ENCODE measurements at places on chromosomes 13 and 19.

- no peak for DNase-seq
These were observed 62.8 kb upstream of the DIAPH3 start for GRCh38 chr13:60226507-60226906.

- no peak for DNase-seq
These were observed 24.9 kb upstream of the DPP9 start for GRCh38 chr19:4748589-4748988.

DNA sequence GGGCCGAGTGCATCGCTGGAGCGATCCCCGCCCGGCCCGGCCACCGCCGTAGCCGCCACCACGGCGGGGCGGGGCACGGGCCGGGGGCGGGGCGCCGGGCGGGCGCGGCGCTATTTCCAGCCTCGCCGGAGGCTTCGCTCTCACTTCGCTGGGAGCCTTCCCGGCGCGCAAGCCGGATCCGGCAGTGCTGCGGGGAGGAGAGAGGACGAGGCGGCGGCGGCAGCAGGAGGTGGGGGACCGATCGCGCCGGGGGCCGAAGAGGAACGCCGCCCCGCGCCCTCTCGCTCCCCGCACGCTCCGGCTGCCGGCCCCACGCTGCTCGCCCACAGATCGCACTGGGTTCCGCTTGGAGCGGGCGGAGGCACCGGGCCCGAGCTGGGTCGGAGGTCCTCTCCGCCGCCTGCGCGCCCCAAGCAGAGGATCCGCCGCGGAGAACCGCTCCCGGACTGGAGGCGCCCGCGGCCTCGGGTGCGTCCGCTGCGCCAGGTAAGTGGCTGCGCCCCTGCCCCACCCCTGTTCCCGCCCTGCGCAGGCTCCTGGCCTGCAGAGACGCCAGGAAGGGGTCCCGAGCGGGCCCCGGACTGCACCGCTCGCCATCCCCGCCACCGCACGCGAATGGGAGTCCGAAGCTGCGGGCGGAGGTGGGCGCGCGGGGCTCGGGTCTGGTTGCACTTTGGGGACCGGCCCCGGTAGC, at the start of gene CHST8:
TSS of gene CHST8 (plus strand) at position 143 of the 694 bp plus-strand sequence. CDS start 67,309 bp downstream, outside the sequence.
- no peak for DNase-seq

DNA sequence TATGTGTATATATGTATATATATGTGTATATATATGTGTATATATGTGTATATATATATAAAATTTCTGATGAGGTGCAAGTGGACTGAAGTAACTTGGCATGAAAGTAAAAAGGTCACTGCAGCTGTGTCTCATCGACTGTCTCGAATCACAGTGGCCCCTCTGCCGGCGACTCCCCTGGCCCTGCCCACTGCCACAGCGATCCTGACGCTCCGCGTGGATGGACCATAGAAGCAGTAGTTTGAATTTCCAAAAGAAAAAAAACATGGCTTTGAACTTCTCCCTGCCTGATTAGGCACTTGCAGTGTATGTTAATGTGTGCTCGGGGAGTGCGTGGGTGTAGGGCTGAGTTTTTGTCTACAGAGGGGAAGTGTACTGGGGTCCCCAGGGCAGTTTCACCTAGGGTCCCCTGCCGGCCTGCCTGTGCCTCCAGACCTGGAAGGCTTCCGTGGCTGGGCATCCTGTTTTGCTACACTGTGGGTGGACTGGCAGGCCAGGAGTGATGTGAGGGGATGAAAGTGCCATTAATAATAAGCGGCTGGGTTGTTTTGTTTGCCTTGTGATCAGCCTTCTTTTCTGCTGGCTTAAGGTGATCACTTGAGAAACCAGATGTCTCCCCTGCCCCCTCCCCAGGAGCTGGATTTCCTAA, 10.8 kb downstream of the ZIC5 start:
- DNase-seq: no peak

DNA sequence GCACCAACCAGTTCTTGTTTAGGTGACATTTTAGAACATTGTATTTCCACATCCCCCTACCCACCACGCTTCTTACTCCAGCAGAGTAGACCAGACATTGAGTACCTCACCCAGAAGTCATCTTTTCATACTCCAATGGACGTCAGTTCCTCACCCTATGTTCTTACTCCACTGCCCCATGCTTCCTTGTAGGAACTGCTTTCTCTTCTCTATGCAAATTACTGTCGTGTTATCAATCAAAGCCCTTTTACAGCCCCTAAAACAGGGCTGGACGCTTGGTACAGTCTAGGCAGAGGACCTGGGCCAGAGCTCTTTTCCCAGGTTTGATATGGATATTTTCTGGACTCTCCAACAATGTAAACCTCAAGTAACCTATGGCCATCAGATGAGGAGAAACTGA, 58.2 kb downstream of the USP12 start:
- DNase-seq: no peak

DNA sequence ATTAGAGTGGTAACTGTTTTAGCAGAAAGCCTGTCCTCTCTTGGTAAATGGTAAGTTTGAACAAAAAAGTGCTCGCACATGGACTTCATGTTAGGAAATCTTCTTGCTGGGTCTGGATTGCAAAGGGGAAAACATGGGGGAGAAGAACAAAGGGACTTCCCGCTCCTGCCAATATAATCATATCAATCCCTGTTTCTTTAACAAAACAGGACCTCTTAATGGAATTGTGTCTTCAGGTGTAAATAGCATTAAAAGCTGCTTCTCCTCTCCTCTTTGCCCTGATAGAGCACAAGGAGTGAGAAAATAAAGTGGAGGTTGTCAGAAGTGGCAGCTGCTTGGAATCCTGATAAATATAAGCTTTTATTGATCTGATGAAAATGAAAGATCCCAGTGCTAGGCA, 20.4 kb upstream of the ZNF536 start:
- DNase-seq: no peak

DNA sequence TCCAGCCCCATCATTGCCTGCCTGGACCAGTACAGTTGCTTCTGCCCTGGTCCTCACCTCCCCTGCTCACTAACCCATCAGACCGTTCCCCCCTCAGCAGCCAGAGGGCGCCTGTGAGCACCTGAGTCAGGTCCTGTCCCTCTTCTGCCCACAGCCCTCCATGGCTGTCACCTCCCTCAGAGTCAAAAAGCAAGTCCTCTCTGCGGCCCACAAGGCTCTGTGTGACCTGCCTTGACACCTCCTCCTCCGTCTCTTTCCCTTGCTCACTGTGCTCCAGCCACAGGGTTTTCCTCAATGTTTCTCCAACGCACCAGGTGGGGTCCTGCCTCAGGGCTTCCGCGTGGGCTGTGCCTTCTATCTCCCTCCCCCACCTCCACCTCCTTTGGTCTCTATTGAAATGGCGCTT, 29.4 kb upstream of the PTPRS start:
- peak; percentile 9 for DNase-seq

DNA sequence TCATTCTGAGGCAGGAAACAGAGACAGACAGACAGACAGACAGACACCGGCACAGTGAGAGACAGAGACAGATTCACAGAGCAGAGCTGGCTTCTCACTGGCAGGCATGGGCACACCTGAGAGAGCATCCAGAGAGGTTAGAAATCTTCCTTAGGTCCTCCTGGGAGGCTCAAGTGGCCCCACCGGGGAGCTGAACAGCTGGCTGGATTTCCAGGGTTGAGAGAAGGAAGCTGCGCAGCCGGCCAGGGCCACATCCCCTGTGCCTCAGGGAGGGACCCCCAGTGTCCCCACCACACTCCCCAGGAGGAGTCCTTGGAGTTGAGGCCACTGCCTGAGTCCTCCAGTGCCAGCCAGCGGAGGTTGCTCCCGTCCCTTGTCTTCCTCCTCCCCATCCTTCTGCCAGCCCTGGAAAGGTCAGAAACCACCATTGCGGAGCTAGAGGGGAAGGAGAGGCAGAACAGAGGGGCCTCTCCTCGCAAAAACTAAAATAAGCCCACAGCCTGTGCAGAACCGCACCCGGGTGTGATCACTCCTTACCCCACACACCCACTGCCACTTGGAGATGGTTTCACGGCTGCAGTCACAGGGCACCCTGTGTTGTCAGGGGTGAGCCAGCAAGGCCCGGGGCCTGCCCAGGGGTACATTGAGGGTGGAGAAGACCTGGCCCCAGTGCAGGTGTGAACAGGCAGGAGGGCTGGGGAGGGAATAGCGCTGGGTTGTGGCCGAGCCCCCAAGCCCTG, 4.2 kb downstream of the FFAR3 start:
- no peak for DNase-seq

- no peak for DNase-seq
These were observed 95.6 kb downstream of the ATP11A start for GRCh38 chr13:112785483-112785856.

DNA sequence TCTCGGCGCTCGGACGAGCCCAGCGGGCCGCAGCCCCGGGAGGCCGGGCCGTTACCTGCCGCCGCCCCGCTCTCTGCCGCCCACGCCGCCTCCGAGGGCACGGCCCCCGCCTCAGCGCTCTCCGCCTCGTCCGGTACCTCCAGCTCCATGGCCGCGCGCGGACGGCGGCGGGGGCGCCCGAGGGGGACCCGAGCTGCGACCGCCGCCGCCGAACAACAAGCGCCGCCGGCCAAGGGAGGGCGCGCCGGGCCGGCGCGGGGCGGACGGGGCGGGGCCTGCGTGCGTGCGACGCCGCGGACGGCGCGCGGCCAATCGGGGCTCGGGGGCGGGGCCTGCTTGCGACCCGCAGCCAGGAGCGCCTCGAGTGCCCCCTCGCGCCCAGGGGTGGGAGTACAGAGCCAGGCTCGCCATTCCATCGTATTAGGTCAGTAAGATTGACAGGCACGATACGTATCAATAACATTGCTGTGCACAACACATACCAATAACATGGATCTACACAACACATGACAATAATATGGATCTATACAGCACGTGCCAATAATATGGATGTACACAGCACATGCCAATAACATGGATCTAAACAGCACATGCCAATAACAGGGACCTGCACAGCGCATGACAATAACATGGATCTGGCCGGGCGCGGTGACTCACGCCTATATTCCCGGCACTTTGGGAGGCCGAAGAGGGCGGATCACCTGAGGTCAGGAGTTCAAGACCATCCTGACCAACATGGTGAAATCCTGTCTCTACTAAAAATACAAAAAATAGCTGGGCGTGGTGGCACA, at the start of gene PIP5K1C:
TSS of gene PIP5K1C (minus strand) at position 227 of the 791 bp plus-strand sequence. CDS start at position 149, 78 bp downstream.
- peak; percentile 90 for DNase-seq

Measured in T follicular helper cell (primary cell).